Breast epithelium (tissue), 4 donors: ENCODE measurements at places on chromosomes 1 and 21. TPM values are rescaled to one million over a fixed set of nuclear protein-coding genes. Genes with fewer than 3 reads are reported as not detected.
A peak's percentile ranks its signal among the peaks of the same experiment; 100 is the strongest.

DNA sequence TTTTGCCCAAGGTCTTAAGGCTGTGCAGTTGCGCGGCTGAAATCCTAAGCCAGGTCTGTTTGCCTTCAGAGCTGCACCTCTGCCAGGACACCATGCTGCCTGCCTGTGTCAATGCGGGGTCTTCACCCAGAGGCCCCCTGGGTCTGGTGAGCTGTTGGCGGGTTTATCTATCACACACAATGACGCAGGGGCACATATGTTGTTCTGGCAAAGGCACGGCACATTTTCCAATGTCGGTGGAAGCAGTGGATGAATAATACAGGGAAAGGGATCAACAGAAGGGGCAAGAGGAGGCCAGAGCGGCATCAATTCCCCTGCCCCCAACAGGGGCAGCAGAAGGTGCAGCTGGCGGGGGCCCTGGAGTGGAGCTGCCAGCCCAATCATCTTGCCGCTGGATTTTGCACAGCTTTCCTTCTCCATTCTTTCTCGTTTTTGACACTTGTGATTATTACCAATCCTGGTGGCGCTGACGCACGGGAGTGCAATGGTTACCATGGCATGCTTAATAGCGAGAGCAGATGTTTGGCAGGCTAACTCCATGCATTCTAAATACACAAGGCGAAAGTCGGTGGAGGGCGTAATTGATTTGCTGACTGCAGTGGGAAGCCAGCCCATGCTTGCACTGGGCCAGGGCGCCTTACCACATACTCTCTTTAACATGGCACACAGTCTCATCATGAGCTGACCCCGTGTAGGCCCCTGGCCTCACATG is 45.8 kb upstream of the CYP2J2 start:
- no peak for DNase-seq

GRCh38 chr1:218459878-218460711 is 115.0 kb downstream of the TGFB2 start:
- DNase-seq: peak; percentile 81

- no peak for DNase-seq
Measured at GRCh38 chr1:166164995-166165660, 1.7 kb downstream of the FAM78B start.

DNA sequence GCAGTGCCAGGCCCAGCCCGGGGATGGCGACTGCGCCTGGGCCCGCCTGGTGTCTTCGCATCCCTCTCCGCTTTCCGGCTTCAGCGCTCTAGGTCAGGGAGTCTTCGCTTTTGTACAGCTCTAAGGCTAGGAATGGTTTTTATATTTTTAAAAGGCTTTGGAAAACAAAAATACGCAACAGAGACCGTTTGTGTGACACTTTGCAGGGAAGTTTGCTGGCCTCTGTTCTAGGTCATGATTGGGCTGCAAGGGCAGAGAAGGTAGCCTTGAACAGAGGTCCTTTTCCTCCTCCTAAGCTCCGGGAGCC is 719 bp downstream of the SOD1 start:
- DNase-seq: no peak

DNA sequence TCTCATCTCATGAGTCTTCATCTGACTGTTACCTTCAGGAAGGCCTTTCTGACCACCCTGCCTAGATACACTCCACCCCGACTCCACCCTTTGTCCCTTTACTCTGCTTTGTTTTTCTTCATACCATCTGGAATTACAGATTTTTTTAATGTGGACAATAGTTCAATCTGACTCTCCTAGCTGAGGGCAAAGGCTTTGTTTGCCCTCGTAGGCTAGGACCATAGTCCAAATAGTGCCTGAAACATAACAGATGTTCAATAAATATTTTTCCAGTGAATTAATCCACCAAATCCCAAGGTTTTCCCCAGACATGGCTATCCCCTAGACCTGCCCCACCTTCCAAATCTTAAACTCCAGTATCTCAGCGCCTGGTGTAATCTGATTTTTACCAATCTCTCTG is 176.5 kb upstream of the GJB5 start:
- DNase-seq: no peak

- DNase-seq: peak; percentile 25
Measured at GRCh38 chr1:53572065-53572814, 113.0 kb downstream of the DMRTB1 start.

- DNase-seq: peak; percentile 15
Measured at GRCh38 chr1:53132176-53132575, 10.3 kb downstream of the SLC1A7 start.

DNA sequence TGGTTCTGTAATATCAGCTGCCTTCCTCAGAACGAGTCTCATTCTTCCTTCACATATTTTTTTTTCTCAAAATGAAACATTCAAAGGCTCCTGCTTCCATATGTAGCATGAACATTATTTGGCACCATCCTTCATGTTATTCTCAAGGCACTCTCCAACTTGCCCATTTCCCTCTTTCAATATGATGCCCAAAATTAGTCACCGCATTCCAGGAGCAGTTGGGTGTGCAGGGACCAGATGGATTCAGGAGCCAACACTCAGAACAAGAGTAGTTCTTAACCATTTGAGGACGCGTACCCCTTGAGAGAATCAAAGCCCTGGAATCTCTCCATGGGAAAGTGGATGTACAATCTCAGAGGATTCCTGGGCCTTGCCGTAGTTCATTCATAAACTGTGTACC is 50.3 kb downstream of the KCNK1 start:
- DNase-seq: no peak

- DNase-seq: no peak
Measured at GRCh38 chr1:169200319-169200718, 93.8 kb downstream of the ATP1B1 start.

DNA sequence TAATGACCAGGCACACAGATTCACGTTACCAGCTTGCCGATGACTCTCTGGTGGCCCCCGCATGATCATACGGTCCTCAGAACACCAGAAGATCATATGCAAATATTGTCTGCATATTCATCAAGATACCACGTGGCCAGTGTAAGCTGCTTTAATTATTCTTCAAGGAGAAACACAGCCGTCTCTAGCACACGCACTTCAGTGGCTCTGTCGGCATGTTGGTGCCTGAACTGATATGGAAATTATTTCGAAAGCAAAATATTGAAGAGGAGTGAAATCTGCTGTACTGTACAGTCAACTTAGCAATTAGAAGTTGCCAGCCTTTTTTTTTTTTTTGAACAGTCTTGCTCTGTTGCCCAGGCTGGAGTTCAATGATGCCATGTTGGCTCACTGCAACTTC is 5.9 kb upstream of the KIF26B start:
- no peak for DNase-seq

DNA sequence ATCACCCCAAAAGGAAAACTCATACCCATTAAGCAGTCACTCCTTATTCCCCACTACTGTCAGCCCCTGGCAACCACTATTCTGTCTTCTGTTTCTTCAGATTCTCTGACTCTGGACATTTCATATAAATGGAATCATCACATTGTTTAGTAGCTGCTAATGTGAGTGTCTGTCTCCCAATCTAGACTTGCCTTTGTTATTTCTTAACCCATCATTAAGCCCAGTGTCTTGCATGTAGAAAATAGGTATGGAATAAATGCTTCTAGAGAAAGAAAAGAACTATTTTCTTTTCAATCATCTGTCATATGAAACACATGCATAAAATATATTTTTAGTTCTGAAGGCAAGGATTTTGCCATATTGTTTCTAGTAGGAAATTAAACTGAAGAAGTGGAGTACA is 610.0 kb downstream of the PLPP3 start:
- no peak for DNase-seq

GRCh38 chr1:67615886-67616285 is 69.1 kb upstream of the GADD45A start:
- no peak for DNase-seq

- DNase-seq: no peak
Measured at GRCh38 chr1:72705921-72706320, 423.6 kb upstream of the NEGR1 start.

GRCh38 chr1:221035662-221036153 is 156.5 kb downstream of the HLX start:
- no peak for DNase-seq

- DNase-seq: no peak
Measured at GRCh38 chr1:203351037-203351625, at the start of gene FMOD. FMOD (minus strand) TSS chr1:203351122; CDS start chr1:203348270, 2,852 bp downstream.

GRCh38 chr1:159935719-159936272 is 9.6 kb downstream of the IGSF9 start:
- no peak for DNase-seq

GRCh38 chr1:238187575-238187949 is 296.8 kb upstream of the ZP4 start:
- no peak for DNase-seq

Gene KIF14
- total RNA-seq: 0.64 TPM

Gene HNRNPCL4
- not detected for total RNA-seq

Gene EIF3I
- total RNA-seq: 222 TPM

Gene CSF3R
- total RNA-seq: 28.8 TPM

Gene PCP4L1
- 2.0 TPM for total RNA-seq

Gene DCDC2B
- 0.33 TPM for total RNA-seq

Gene GPATCH3
- 8.3 TPM for total RNA-seq

Gene PODN
- 83.1 TPM for total RNA-seq

Gene E2F2
- total RNA-seq: under 0.01 TPM

Gene F5
- 7.4 TPM for total RNA-seq

Gene CFAP141
- total RNA-seq: not detected

Gene SV2A
- total RNA-seq: 2.2 TPM

Gene ANGPTL3
- not detected for total RNA-seq

Gene NPPB
- total RNA-seq: not detected

Gene DNAJC28
- 2.0 TPM for total RNA-seq
